ENCODE measurements at places on chromosomes 1 and 21.

DNA sequence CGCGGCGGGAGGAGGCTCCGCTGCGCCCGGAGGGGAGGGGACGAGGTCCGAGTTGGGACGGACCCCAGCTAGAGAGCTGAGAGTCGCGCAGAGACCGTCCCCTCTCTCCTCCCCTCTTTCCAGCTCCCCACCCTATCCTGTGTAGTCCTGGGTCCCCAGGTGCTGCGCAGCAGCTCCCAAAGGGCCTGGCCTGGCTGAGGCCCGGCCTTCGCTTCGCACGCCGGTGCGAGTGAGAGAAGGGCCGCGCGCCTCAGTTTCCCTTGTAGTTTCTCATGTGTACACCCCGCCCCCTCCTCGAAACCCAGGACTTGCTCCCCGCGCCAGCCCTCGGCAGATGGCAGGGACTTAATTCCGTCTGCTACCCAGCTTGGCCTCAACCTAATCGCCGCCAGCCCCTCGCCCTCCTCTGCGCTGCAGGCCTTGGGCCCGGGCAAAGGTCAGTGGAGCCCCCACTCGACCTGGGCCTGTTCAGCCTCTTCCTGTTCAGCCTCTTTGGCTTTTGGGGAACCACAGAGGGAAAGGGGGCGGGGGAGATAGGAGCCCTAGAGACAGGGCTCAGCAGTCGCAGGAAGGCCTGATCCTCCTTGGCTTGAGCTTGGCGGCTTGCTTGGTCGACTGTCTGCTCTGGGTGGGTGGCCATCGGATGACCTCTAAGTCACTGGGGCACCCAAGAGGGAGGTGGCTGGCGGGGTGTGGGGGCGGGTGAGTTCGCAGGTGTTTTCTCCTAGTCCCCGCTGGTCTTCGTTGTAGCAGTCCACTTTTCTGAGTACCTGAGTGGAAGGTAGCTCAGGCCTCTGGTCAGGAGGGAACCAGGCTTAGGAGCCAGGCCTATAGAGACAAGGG is 1.0 kb downstream of the ZNF687 start:
- DNase-seq = peak; percentile 34

GRCh38 chr1:170692866-170693575 is 29.1 kb downstream of the PRRX1 start:
- DNase-seq = no peak

DNA sequence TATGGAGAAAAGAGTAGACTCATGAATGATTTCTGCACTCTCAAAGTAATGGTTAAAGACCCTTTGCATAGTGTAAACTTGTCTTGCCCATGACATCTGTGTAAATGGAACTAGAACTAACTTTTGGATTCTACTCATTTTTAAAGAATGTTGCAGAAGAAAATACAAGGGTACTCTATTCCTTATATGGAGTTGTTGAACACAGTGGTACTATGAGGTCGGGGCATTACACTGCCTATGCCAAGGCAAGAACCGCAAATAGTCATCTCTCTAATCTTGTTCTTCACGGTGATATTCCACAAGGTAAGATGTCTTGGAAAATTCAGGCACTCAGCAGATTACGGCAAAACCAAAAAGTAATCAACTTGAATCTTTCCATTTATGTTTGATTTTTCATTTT is 19.8 kb downstream of the CCT8 start:
- no peak for DNase-seq

DNA sequence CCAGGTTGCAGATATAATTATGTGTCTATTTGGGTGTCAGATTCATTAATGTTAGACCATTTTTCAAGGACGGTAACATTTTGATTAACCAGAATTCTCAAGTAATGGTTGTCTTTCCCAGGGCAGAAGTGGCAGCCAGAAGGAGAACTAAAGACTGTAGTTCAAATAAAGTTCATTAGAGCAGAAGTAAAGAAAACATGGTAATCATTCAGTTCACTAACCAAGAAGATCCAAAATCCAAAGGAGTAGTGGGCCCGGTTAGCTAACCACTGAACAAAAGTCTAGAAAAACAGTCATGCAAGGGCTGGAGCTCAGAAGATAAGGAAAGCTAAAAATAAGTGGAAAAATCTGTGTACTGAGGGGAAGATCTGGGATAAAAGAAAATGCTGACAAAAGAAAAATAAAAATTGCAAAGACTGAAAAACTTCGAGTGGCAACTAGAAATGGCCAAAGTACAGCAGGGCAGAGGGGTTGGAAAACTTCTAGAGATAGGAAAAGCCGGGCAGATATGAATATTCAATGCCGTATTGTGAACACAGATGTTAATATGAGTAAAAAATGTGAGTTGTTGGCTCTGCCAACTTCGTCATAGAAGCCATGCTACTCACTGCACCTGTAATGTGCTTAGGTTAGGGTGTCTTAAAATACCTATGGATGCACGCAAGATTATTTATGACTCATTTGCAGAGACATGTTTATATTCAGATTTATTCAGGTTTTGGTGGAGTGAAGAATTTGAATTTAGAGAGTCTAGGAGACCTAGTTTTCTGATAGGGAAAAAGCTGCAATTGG is 925.9 kb downstream of the LTN1 start:
- DNase-seq = no peak

- no peak for DNase-seq
Observed at GRCh38 chr21:38503583-38503982, 5.3 kb upstream of the ERG start.

Data from stimulated activated naive B cell treated with anti-CD40 and anti-IgM and Interleukin-4, amounts not matched to agents 10 μg/mL and 1 μg/mL and 100 μg/mL, for 72 hours (primary cell).